ENCODE measurements at places on chromosomes 7 and 10.

DNA sequence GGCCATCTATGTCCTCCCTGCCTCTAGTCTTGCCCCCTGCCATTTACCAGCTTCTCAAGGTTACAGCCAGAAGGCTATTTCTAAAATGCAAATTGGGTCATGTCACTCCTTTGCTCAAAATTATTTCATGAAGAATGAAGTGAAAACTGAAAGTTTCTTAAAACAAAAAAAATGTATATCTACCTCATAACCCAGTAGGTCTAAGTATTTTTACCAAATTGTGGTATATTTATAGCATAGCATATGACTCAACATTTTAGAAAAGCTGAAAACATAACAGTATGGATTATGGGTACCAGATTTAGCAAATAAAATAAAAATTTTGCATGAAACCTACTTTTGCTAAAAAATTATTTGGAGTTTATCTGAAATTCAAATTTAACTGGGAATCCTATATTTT, 78.4 kb downstream of the SLC16A9 start:
- H3K4me3 ChIP-seq, result no peak overlapping the region
- no peak for DNase-seq
- no peaks in the 10 kb centered on the region for H3K36me3 ChIP-seq

- H3K27ac ChIP-seq, result peak overlapping the region; percentile 47
- peak; percentile 25 for DNase-seq
- peaks cover 22% of the 10 kb centered on the region for H3K36me3 ChIP-seq
- no peak overlapping the region for H3K4me3 ChIP-seq
Measured at GRCh38 chr10:75019370-75019769, 92.1 kb upstream of the SAMD8 start.

DNA sequence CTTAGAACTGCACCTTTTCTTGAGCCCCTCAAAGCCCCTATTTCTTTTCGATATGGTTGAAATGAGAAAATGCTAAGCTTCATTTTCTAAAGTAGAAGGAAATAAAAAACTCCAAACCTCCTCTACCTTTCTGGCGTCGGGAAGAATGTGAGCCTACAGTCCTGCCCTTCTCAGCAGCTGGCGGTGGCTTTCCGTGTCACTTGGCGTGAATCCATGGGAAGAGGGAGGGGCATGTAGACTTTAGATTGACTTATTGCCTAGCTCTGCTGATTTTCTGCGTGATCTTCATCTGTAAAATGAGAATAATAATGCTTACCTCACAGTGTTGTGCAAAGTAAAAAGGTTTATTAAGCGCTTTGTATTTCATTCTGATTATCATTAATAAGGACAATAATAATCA, 35.0 kb downstream of the PRR15 start:
- H3K4me1 ChIP-seq, result no peaks in the 10 kb centered on the region
- no peak overlapping the region for H3K4me3 ChIP-seq
- peaks cover 7% of the 10 kb centered on the region for H3K27me3 ChIP-seq
- no peak for DNase-seq
- H3K36me3 ChIP-seq, result no peaks in the 10 kb centered on the region
- no peak overlapping the region for H3K27ac ChIP-seq

- H3K27me3 ChIP-seq, result no peaks in the 10 kb centered on the region
- H3K4me1 ChIP-seq, result peaks cover 20% of the 10 kb centered on the region
- no peak overlapping the region for H3K27ac ChIP-seq
- H3K4me3 ChIP-seq, result no peak overlapping the region
- no peak for DNase-seq
Measured at GRCh38 chr7:7231000-7231399, 48.7 kb downstream of the C1GALT1 start.

- H3K4me1 ChIP-seq, result peaks cover 21% of the 10 kb centered on the region
- no peaks in the 10 kb centered on the region for H3K36me3 ChIP-seq
- H3K27me3 ChIP-seq, result no peaks in the 10 kb centered on the region
- DNase-seq, result peak; percentile 75
- no peak overlapping the region for H3K4me3 ChIP-seq
Measured at GRCh38 chr7:75662579-75663301, 76.0 kb downstream of the HIP1 start.

GRCh38 chr10:125557311-125557710, 125.7 kb downstream of the TEX36 start:
- H3K27me3 ChIP-seq, result peaks cover 21% of the 10 kb centered on the region
- H3K4me1 ChIP-seq, result no peaks in the 10 kb centered on the region
- DNase-seq, result no peak

- no peak for DNase-seq
- no peaks in the 10 kb centered on the region for H3K27me3 ChIP-seq
- H3K4me1 ChIP-seq, result peaks cover 97% of the 10 kb centered on the region
- peak overlapping the region; percentile 61 for H3K27ac ChIP-seq
- peak overlapping the region; percentile 1 for H3K4me3 ChIP-seq
Measured at GRCh38 chr10:104331208-104331838, 6.9 kb downstream of the ITPRIP start.

GRCh38 chr10:71622154-71622526, 97.4 kb downstream of the C10orf105 start:
- H3K27me3 ChIP-seq, result peaks cover 15% of the 10 kb centered on the region
- no peak for DNase-seq
- H3K36me3 ChIP-seq, result no peaks in the 10 kb centered on the region
- H3K4me1 ChIP-seq, result peaks cover 3% of the 10 kb centered on the region

DNA sequence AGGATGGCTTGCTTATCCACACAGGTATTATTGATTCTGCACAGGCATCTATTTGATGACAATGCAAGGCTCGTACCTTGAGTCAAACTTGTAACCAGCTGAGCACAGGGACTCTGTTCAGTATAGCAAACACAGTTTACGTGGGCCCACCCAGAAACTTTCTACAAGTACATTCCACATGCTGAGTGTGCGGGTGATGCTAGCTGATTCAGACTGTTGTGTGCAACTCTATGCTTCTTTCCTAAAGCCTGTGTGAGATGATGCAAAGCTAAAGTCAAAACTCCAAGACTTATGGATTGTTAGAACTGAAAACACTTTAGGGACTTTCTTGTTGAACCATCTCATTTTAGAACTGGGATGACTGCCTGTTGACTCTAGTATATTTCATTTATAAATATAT, 21.5 kb upstream of the CALD1 start:
- no peak overlapping the region for H3K4me3 ChIP-seq
- H3K27me3 ChIP-seq, result no peaks in the 10 kb centered on the region
- DNase-seq, result no peak
- no peak overlapping the region for H3K27ac ChIP-seq
- no peaks in the 10 kb centered on the region for H3K36me3 ChIP-seq
- H3K4me1 ChIP-seq, result peaks cover 6% of the 10 kb centered on the region

- peaks cover 74% of the 10 kb centered on the region for H3K4me1 ChIP-seq
- peak overlapping the region; percentile 86 for H3K27ac ChIP-seq
- no peaks in the 10 kb centered on the region for H3K27me3 ChIP-seq
- H3K4me3 ChIP-seq, result no peak overlapping the region
- peaks cover 8% of the 10 kb centered on the region for H3K36me3 ChIP-seq
Measured at GRCh38 chr7:64908358-64908757, 5.3 kb downstream of the ZNF273 start.

DNA sequence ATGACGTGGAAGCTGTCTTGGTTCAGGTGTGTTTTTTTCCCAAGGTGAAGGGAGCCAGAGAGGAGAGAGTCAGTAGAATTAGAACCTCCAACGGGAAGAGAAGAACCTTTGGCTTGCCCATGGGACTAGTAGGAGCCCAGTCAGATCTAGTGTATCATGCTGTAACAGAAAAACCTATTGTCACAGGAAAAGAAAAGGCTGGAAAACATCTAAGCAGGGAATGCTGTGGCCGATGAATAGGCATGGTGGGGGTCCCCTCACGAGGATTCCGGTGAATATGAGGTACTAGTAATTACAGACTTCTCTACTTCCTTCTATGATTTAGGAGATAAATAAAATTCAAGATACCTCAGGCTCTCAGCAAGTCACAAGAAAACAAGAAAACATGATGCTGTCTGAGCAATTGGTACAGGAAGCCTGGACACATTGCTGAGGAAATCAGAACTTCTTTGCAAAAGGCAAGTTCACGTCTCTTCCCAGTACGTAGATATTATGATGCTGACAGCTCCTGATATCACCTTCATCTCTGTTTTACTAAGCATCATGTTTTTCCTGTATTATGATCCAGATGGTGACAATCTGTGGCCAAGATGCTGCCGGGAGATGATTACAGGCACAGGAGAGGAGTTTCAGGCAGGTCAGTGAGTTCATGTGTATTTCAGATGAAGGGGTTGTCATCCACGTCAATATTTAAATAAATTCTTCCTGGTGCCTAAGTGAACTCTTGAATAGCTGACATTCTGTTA, 54.3 kb upstream of the NPY start:
- peaks cover 15% of the 10 kb centered on the region for H3K27me3 ChIP-seq
- DNase-seq, result no peak
- H3K4me1 ChIP-seq, result peaks cover 7% of the 10 kb centered on the region
- no peaks in the 10 kb centered on the region for H3K36me3 ChIP-seq
- no peak overlapping the region for H3K27ac ChIP-seq

GRCh38 chr7:139671967-139672366, 105.8 kb downstream of the HIPK2 start:
- H3K4me1 ChIP-seq, result peaks cover 17% of the 10 kb centered on the region
- no peak for DNase-seq
- H3K27me3 ChIP-seq, result no peaks in the 10 kb centered on the region
- no peak overlapping the region for H3K4me3 ChIP-seq
- no peak overlapping the region for H3K27ac ChIP-seq

DNA sequence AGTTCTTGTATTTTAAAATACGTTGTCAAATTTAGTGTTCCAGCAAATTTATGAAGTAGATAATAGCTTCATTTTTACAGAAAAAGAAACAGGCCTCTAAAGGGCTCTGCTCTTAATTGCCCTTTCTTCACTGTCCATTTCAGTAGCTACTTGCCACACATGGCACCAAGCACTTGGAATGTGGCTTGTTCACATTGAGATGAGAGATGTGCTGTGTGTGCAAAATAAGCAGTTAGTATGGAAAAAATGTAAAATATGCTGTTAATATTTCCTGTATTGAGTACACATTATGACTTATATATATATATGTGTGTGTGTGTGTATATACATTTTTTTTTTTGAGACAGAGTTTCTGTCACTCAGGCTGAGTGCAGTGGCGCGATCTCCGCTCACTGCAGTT, 19.5 kb downstream of the RBM33 start:
- peaks cover 5% of the 10 kb centered on the region for H3K36me3 ChIP-seq
- no peak overlapping the region for H3K4me3 ChIP-seq
- H3K27me3 ChIP-seq, result no peaks in the 10 kb centered on the region
- DNase-seq, result no peak

DNA sequence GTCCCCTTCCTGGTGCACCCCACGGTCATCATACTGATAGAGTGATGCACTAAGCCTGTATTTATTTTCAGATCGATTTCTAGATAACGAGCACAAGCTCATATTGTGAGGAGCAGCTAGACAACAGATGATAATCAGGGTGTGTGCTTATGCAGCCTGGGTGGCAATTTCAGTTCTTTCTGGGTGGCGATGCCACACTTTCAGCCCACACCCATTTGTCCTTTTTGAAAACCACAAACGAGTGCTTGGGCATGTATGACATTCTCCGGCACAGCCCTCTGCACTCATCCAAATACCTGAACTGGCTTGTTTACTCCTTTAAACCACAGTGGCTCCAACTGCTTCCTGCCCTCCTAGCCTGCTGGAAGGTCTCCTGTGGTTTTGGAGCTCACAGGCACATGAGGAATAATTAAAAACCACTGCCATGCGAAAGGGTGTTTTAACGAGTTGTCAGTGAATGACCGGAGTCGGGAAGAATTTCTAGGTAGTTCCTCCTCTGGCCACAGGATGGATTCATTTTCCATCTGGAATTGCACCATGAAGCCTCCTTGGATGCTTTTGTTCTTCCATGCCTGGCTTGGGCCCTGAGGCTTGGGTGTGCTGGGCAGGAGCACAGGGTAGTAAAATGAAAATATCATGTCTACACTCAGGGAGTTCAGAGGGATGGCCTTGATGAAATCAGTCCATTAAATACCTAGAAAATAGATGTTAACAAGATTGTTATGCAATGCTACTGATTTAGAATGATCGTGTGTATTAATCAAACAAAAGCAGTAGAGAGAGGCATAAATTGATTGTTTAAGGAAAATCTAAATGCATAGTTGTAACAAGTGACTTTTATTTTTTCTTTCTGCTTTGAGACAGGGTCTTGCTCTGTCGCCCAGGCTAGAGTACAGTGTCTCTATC, 52.4 kb upstream of the ITGB1 start:
- no peak for DNase-seq
- peak overlapping the region; percentile 4 for H3K4me3 ChIP-seq
- no peak overlapping the region for H3K27ac ChIP-seq
- H3K27me3 ChIP-seq, result peaks cover 11% of the 10 kb centered on the region
- peaks cover 20% of the 10 kb centered on the region for H3K4me1 ChIP-seq

GRCh38 chr7:20409961-20410360, 79.3 kb downstream of the ITGB8 start:
- DNase-seq, result no peak
- no peak overlapping the region for H3K4me3 ChIP-seq
- H3K27ac ChIP-seq, result no peak overlapping the region
- no peaks in the 10 kb centered on the region for H3K4me1 ChIP-seq
- no peaks in the 10 kb centered on the region for H3K27me3 ChIP-seq
- no peaks in the 10 kb centered on the region for H3K36me3 ChIP-seq

GRCh38 chr7:23020742-23021401, 6.9 kb upstream of the HYCC1 start:
- peaks cover 68% of the 10 kb centered on the region for H3K4me1 ChIP-seq
- H3K27me3 ChIP-seq, result no peaks in the 10 kb centered on the region
- DNase-seq, result no peak
- peaks cover 23% of the 10 kb centered on the region for H3K36me3 ChIP-seq
- peak overlapping the region; percentile 9 for H3K4me3 ChIP-seq
- peak overlapping the region; percentile 15 for H3K27ac ChIP-seq

DNA sequence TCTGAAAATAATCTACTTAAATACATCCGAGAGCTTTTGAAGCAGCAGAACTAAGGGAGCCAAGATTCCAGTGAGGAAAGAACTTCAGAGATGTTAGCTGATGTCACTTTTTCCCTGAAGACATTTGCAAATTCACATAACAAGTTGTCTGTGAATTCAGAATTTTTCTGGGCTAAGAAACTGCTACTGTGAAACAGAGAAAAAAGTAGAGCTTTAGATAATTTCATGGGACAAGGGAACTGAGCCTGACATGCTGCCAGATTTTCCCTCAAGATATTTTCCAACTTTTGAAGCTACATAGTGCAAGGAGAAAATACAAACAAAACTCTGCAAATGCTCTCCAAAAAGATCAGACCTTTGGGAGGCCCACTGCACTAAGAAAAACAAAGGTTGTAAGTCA, 484.2 kb downstream of the ANKRD7 start:
- DNase-seq, result no peak
- H3K4me3 ChIP-seq, result no peak overlapping the region
- no peaks in the 10 kb centered on the region for H3K4me1 ChIP-seq
- no peak overlapping the region for H3K27ac ChIP-seq
- H3K27me3 ChIP-seq, result no peaks in the 10 kb centered on the region
